Heart right ventricle (tissue), 16 donors: ENCODE measurements at places on chromosomes 2 and 18. TPM values are rescaled to one million over a fixed set of nuclear protein-coding genes. Genes with fewer than 3 reads are reported as not detected.

DNA sequence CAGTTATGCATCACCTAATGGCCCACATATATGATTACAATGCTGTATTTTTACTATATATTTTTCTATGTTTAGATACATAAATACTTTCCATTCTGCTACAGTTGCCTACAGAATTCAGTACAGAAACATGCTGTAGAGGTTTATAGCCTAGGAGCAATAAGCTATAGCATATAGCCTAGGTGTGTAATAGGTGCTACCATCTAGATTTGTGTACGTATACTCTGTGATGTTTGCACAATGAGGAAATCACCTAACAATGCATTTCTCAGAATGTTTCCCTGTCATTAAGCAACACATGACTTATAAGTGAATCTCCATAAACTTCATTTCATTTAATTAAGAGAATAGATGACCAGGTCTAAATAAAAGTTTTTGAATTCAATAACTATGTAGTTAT lies 43.5 kb downstream of the SLC38A11 start:
- H3K36me3 ChIP-seq = no peaks in the 10 kb centered on the region
- no peak overlapping the region for H3K27ac ChIP-seq
- no peak overlapping the region for H3K4me3 ChIP-seq
- peaks cover 30% of the 10 kb centered on the region for H3K4me1 ChIP-seq
- no peak for DNase-seq

- no peaks in the 10 kb centered on the region for H3K36me3 ChIP-seq
- H3K27ac ChIP-seq = peak overlapping the region; percentile 16
- H3K4me3 ChIP-seq = no peak overlapping the region
- peaks cover 24% of the 10 kb centered on the region for H3K4me1 ChIP-seq
Measured at GRCh38 chr2:120526047-120526562, 180.2 kb downstream of the INHBB start.

- DNase-seq = no peak
- no peaks in the 10 kb centered on the region for H3K4me1 ChIP-seq
Measured at GRCh38 chr18:52441794-52442193, 101.8 kb downstream of the DCC start.

GRCh38 chr2:196635156-196635555 lies 4.4 kb upstream of the CCDC150 start:
- DNase-seq = no peak
- no peaks in the 10 kb centered on the region for H3K27me3 ChIP-seq
- H3K36me3 ChIP-seq = no peaks in the 10 kb centered on the region
- H3K4me1 ChIP-seq = peaks cover 11% of the 10 kb centered on the region

DNA sequence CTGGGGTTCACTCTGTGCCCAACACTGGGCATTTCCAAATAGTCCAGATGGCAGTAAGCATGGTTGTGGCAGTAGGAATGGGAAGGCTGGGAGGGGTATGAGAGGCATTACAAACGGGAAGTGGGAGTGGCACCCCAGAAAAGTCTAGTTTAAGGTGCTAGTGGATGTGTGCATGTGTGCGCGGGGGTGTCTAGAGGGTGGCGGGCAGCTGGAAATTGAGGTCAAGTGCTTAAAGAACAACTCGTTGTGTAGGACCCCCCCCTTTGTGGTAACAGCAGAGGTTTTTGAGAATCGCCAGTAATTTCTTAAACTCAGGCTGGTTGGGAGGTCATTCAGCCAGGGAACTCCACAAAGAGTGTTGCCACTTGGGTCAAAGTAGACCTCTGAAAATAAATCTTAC lies 69.9 kb downstream of the RHBDD1 start:
- H3K4me3 ChIP-seq = no peak overlapping the region
- H3K27me3 ChIP-seq = no peaks in the 10 kb centered on the region
- no peaks in the 10 kb centered on the region for H3K36me3 ChIP-seq
- DNase-seq = no peak

DNA sequence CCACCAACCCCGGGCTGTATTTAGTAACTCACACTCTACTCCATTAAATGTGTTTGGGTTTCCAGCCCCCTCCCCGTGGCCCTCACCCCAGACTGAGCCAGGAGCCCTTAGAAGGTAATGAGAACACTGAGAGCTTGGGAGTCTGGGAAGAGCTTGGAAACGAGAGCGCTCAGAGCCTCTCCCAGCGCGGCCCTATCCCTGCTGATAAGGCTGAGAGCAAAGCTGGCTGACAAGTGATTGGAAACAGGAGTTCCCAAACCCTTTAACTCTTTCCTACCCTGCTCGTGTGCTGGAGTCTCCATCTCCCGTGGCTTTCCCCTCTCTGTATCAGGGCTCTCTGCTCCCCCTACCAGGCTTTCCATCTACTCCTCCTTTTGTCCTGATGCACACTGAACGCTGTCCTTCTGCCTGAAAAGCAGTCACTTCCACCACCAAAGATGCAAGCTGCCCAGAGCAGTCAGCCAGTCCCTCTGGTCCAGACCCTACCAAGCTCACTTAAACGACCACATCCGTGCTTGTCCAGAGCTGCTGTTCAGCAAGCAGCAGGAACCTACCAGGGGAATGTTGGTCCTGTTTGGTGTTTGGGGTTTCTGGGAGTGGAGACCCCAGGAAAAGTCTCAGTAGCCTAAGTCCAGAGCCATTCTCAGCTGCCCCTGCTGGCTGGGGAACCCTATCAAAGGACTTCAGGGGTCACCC lies 100.0 kb upstream of the PKDCC start:
- no peaks in the 10 kb centered on the region for H3K36me3 ChIP-seq
- peak overlapping the region; percentile 42 for H3K27ac ChIP-seq
- H3K27me3 ChIP-seq = no peaks in the 10 kb centered on the region
- no peak overlapping the region for H3K4me3 ChIP-seq
- H3K4me1 ChIP-seq = peaks cover 11% of the 10 kb centered on the region

Gene FMNL2
- total RNA-seq = 4.2 TPM

GRCh38 chr2:170087413-170087793 lies 90.5 kb upstream of the MYO3B start:
- peaks cover 23% of the 10 kb centered on the region for H3K36me3 ChIP-seq
- H3K27ac ChIP-seq = no peak overlapping the region
- H3K4me3 ChIP-seq = no peak overlapping the region
- no peaks in the 10 kb centered on the region for H3K4me1 ChIP-seq
- no peaks in the 10 kb centered on the region for H3K27me3 ChIP-seq

Gene ORC4
- total RNA-seq = 41.9 TPM

- H3K4me3 ChIP-seq = no peak overlapping the region
- H3K27ac ChIP-seq = no peak overlapping the region
Measured at GRCh38 chr2:61005736-61006135, 11.8 kb upstream of the PEX13 start.

DNA sequence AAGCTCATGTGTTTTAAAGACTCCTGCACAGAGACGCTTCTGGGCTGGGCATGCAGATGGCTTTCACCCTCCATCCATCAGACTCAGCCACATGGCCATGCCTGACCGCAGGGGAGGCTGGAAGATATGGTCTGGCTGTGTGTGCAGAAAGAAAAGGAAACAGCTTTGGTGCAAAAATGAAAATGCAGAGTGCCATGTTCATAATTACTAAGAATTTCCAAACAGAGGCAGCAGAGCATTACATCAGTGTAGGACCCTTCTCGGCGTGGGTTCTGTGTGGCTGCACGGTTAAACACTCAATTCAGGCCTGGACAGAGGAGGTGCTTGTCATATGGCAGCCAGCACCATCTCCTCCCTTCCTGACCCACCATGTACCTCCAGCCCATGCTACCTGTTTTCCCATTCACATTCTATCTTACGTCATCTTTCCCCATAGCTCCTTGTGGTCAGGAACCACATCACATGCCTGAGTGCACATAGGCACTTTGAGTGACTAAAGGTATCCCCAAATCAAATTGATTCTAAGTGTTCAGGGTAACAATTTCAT lies 200.3 kb upstream of the ID2 start:
- no peaks in the 10 kb centered on the region for H3K36me3 ChIP-seq
- H3K27ac ChIP-seq = no peak overlapping the region
- H3K4me1 ChIP-seq = peaks cover 3% of the 10 kb centered on the region
- H3K4me3 ChIP-seq = no peak overlapping the region
- DNase-seq = no peak
- no peaks in the 10 kb centered on the region for H3K27me3 ChIP-seq

DNA sequence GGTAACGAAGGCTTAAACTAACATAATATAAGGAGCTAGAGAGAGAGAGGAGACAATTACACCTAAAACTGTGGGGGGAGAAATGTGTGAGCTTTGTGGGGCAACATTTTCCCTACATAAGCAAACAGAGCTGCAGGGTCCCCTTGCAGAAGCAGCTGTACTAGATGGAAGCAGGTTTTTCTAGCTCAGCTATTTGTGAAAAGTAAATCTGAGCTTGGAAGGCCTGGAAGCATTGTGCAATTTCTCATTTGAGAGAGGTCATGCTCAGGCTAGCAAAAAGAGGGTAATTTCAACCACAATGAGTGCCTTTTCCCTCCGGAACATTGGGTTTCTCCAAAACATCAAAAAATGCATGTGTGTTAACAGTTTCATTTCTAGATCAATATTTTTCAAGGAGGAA lies 130.0 kb downstream of the ARL4C start:
- H3K4me1 ChIP-seq = no peaks in the 10 kb centered on the region
- no peak overlapping the region for H3K4me3 ChIP-seq
- no peaks in the 10 kb centered on the region for H3K36me3 ChIP-seq
- no peak overlapping the region for H3K27ac ChIP-seq
- no peaks in the 10 kb centered on the region for H3K27me3 ChIP-seq

Gene SPP2
- not detected for total RNA-seq

DNA sequence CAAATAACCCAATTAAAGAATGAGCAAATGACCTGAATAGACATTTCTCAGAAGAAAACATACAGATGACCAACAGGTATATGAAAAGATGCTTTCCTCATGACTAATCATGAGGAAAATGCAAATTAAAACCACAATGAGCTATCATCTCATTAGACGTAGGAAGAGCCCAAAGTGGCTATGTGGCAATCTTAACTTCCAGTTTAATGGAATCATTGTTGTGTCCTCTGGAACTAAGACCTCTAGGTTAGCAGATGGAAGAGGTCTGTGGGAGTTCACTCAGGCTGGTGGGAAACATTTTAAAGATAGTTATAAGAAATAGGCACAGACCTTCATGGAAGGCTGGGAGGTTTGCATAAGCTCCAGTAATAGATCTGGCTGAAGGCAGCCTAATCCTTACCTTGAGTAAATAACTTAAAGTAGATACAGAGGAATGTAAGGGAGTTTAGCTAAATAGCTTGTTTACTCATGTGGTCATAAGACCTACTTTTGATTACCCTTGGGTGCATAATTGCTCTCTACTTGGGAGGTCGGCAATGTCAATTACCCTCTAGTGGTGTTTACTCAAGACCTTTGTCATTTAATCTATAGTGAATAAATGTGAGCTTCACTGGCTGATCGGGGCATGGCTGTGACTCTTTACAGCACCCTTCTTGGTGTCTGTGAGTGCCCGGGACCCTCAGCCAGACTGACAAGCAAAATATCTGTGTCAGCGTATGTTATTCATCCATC lies 119.0 kb downstream of the GULP1 start:
- H3K27me3 ChIP-seq = no peaks in the 10 kb centered on the region
- DNase-seq = no peak
- H3K36me3 ChIP-seq = no peaks in the 10 kb centered on the region
- H3K4me3 ChIP-seq = no peak overlapping the region
- H3K27ac ChIP-seq = no peak overlapping the region

- no peak overlapping the region for H3K4me3 ChIP-seq
- no peak for DNase-seq
- H3K36me3 ChIP-seq = no peaks in the 10 kb centered on the region
- H3K27ac ChIP-seq = no peak overlapping the region
- no peaks in the 10 kb centered on the region for H3K27me3 ChIP-seq
- peaks cover 17% of the 10 kb centered on the region for H3K4me1 ChIP-seq
Measured at GRCh38 chr2:10413991-10414451, 34.1 kb downstream of the ODC1 start.

- H3K27me3 ChIP-seq = peaks cover 14% of the 10 kb centered on the region
- H3K27ac ChIP-seq = no peak overlapping the region
- no peak for DNase-seq
- H3K36me3 ChIP-seq = no peaks in the 10 kb centered on the region
Measured at GRCh38 chr2:112940859-112941625, 30.1 kb downstream of the IL37 start.

Gene INPP5D
- 4.7 TPM for total RNA-seq

Gene IL36A
- not detected for total RNA-seq

- DNase-seq = no peak
- H3K27ac ChIP-seq = no peak overlapping the region
- H3K4me1 ChIP-seq = no peaks in the 10 kb centered on the region
- H3K36me3 ChIP-seq = no peaks in the 10 kb centered on the region
- H3K4me3 ChIP-seq = no peak overlapping the region
Measured at GRCh38 chr18:75775121-75775520, 347.6 kb upstream of the SMIM21 start.

GRCh38 chr2:231286964-231287363 lies 88.5 kb downstream of the ARMC9 start:
- H3K4me1 ChIP-seq = no peaks in the 10 kb centered on the region
- H3K4me3 ChIP-seq = no peak overlapping the region
- no peaks in the 10 kb centered on the region for H3K27me3 ChIP-seq
- H3K36me3 ChIP-seq = no peaks in the 10 kb centered on the region

Gene TLX2
- not detected for total RNA-seq

Gene OR6B2
- not detected for total RNA-seq
